ENCODE measurements at places on chromosomes 16 and 17. TPM values are rescaled to one million over a fixed set of nuclear protein-coding genes. Genes with fewer than 3 reads are reported as not detected.

- no peaks in the 10 kb centered on the region for H3K27me3 ChIP-seq
- no peaks in the 10 kb centered on the region for H3K36me3 ChIP-seq
- no peak for DNase-seq
- H3K4me1 ChIP-seq: no peaks in the 10 kb centered on the region
- H3K4me3 ChIP-seq: no peak overlapping the region
- no peak overlapping the region for H3K27ac ChIP-seq
These were observed 99.9 kb downstream of the ASIC2 start for GRCh38 chr17:33192951-33193911.

The ADAP2 gene
- 6.1 TPM for polyA plus RNA-seq

GRCh38 chr17:61809816-61810392 is 53.4 kb downstream of the BRIP1 start:
- H3K36me3 ChIP-seq: no peaks in the 10 kb centered on the region
- no peak for DNase-seq
- no peaks in the 10 kb centered on the region for H3K27me3 ChIP-seq
- H3K4me1 ChIP-seq: no peaks in the 10 kb centered on the region

DNA sequence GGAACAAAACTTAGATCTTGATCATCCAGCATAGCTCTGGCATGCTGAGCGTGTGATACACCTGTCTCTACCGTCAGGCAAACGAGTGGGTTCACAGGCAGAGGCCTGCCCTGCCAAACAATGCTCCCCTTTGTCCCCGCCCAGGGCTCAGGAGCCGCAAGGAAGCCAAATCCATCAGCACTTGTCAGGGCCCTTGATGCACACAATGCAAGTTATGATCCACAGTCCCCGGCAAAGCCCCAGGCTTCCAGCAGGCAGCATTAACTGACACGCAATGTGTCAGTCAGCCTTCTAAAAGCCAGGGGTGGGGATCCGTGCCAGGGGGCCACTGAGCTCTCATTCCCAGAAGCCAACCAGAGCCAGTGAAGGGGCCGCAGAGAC is 460.9 kb downstream of the SLC39A11 start:
- no peaks in the 10 kb centered on the region for H3K36me3 ChIP-seq
- no peak overlapping the region for H3K27ac ChIP-seq
- no peak overlapping the region for H3K4me3 ChIP-seq
- H3K4me1 ChIP-seq: no peaks in the 10 kb centered on the region
- H3K27me3 ChIP-seq: no peaks in the 10 kb centered on the region
- DNase-seq: no peak

The TMEM106A gene
- 1.9 TPM for polyA plus RNA-seq

The PTX4 gene
- not detected for polyA plus RNA-seq
